Muscle of back (tissue), 13 donors: ENCODE measurements at places on chromosomes 4 and X.

DNA sequence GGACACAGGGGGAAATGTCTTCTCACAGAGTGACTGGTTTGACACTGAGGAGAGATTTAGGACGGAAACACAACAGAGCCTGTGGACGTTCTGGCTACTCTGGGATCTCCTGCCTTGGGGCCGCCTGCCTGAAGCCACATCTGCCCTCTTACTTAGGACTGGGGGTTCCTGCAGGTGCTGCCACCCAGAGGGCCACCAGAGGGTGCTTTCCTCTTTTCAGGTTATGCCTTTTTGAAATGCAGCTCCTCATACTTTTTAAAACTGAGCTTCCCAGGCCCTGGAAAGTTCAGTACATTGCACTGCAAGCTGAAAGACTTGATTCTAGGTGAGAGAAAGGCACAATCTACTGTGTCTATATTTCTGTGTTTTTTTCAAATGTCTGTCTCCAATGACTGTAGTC, 92.2 kb upstream of the PGRMC2 start:
- no peak for DNase-seq

- DNase-seq = no peak
Observed at GRCh38 chr4:130053723-130054122, 957.8 kb downstream of the C4orf33 start.

GRCh38 chrX:129726307-129727111, 12.3 kb upstream of the XPNPEP2 start:
- peak; percentile 41 for DNase-seq

DNA sequence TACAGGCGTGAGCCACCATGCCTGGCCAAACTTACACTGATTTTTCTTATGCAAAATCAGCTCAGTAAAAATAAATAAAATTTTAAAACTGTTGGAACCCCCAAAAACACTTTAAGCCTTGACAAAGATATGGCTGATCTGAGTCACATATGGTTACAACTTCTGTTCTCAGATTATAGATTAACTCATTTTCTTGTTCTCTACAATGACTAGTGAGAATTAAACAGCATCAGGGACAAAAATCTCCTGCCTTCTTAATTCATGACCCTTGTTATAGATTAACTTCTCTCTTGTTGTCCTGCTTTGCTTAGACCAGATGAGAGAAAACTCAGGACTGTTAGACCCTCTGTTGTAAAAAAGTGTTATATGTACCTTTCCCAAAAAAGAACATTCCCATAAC, 24.2 kb upstream of the EXOC1L start:
- no peak for DNase-seq

DNA sequence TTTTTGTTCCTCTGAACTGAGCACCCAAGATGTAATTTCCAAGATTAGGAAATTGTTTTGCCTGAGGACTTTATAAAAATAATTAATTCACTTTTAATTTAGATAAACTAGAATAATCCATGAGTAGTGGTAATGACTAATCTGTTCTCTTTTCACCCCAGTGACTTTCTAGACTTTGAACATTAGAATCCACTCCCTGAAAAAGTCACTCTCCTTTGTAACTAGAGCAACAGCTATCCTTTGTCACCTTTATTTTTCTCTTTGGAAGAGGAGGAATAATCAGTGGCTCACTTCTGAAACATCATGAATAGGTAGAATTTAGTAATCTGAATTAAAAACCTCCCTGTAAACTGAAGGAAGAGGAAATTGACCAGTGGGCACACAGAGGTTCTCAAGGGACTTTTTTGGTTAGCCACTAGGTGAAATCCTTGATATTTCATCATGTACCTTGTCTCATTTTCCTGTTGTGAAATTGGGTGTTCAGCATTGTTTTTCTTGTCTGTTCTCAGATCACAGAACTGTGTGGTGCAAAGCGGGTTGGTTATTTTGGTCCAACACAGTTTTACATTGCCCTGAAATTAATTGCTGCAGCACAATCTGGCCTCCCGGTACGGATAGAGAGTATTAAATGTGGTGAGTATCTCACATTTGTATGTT, 59.4 kb downstream of the REPS2 start:
- DNase-seq = no peak

DNA sequence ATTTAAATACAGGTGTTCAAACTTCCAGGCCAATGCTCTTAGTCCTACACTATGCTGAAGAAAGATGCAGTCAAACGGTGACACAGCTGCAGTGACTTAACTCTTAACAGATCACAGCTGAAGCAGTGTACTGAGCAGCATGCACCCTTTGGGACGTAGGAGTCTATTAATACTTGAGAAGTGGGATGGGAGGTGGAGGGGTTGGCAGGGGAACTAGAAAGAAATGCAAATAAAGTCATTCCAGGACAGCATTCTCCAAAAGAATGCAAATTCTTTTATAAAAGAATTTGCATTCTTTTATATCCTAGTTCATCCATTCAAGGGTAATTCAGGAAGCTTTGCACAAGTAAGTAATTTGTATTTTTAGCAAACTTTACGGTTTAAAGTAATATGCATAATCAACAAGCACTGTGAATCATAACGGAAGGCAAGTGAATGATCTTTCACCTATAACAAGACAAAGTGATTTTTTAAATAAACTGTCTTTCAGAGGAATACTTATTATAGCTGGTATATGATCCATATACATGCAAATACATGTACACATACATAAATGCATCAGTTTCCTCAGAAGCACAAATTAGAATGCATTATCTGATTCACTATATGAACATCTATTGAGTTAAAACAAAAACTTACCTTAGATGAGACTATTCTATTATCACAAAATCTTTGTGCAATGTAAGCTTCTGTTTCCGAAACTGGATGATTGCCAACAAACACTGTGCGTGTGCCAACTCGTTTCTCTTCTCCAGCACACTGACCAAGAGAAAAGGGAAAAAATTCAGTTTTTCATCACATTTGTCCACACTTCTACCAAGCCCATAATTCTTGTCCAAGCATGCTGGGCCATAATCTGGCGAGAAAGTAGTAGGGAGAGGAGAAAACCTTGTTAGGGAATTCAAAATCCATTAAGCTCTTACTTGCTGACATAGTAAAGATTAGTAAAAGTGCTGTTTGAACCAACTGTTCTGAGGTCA, 106.5 kb downstream of the ATP11C start:
- DNase-seq = peak; percentile 61

- no peak for DNase-seq
Observed at GRCh38 chr4:163350672-163351071, 7.0 kb downstream of the NPY5R start.

DNA sequence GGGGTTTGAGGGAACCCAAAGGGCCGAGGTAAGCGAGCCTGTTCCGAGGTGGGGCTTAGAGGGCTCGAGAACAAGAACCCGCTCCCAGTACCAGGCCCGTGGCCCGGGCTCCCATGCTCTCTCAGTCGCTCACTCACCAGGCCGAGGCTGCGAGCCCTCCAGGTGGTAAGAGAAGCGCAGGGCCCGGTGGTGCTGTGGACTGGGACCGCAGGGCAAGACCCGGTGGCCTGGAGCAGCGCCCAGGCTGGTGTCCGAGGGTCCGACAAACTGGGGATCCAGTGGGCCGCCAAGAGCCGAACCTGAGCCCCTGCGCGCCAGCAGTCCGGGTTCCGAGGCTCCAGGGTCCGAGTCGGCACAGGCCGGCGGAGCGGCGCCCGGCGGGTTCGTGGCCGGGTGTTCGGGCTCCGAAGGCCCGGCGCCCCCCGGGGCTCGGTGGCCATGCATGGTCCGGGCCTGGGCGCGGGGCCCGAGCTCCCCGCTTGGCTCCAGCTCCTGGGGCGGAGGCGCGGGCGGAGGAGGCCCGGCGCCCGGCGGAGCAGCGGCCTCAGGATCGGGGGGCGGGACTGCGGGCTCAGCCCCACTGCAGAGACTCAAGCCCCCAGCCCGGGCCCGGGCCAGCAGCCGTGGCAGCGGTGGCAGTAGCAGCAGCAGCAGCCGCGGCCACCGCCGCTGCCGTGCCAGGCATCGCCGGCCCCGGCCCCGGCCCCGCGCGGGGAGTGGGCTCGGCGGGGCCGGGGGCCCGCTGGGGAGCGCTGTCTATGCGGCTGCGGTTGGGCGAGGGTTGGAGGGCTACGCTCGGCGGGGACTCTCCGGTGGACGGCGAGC, 833 bp downstream of the FGD1 start:
- peak; percentile 69 for DNase-seq

DNA sequence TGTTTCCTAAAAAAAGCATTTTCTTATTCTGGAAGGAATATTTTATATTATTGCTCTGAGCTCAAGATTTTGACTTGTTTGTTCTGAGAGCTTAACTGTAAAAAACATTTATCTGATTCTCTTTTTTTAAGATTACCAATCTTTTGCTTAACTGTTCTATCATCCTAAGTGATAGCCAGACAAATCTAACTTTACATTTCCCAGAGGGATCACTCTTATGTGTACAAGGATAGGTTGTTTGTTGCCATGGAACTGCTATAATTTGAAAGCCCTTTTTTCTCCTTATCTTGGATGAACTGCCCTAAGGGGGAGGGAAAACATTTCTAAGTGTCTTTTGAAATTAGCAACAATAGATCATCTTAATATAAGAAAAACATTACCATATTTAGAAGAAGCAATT, 494.7 kb downstream of the TRAM1L1 start:
- peak; percentile 2 for DNase-seq

DNA sequence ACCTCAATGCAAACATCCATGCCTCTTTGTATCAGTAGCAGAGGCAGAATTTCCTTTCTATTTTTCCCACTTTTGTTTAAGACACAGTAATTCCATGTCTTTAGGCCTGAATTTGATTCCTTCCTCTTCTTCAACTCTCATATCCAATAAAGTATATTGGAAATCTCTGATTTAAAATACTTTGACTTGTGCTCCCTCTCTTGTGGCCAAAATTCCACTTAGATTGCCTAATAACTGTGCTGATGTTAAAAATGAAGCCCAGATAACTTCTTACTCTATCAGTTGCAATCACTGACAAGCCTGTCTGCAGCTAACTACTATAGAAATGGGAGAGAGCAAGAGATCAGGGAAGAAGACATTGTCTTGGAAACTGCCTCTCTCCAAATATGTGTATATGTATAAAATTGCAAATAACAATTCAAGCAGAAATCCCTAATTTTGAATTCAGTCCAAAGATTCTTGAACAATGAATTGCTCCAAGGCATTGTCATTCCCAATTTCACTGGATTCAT, 163.5 kb upstream of the SPIN4 start:
- peak; percentile 59 for DNase-seq

DNA sequence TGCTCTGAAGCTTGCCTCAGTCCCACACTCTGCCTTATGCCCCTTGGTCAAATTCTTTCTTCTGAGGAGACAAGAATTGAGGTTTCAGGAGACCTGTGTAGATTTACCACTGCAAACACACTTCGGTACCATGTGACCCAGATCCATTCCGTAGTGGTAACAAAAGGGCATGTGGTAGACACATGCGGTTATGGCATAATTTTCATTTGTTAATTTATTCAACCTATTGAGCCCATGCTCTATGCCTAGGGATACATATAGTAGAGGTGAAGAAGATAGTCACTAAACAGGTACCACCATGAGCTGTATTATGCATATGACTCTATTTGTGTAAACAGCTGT, 190.9 kb downstream of the NDST4 start:
- DNase-seq = no peak

DNA sequence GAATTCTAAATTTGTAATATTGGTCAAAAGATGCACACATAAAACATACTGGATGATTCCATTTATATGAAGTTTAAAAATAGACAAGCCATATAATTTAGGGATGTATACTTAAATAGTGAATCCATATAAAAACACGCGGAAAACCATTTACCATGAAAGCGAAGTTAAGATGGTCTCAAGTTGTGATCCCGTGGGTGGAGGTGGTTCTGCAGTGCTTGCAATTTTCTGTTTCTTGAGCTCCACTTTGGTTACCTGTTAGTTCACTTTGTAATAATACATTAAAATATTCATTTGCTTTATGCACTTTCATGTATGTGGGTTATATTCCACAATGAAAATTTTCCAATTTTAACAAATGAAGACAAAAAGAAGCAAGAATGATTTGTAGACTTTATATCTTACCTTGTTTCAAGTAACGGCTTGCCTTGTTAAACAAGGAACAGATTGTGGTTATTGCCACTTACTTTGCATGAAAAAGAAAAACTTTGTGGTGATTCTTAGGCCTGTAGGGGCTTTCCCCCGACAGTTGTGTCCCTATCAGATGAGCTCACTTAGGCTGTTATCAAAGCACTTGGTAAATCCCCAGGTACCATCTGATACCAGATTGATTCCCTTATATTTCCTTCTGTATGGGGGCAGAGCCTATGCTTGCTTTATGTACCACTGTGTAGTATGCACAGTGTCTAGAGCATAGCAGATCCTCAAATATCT, 12.2 kb downstream of the UCP1 start:
- DNase-seq = no peak

DNA sequence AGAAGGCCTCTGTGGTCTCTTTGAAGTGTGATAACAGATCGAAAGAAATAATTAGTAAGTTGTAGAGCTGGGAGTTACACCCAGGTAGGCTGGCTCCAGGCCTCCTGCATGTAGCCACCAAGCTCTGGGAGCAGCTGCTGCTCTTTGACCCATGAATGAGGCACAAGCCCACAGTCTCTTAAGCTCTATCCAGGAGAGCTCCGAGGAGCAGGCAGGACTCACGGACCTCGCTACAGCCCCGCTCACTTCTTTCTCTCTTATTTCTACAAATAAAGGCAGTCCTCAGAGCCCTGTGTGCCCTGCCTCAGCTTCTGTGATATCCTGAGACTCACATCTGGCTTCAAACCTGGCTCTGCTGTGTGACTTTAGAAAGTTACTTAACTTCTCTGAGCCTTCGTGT, 86.9 kb downstream of the EVC start:
- no peak for DNase-seq

GRCh38 chrX:130413415-130413814, 11.6 kb downstream of the RBMX2 start:
- no peak for DNase-seq

GRCh38 chrX:112979879-112980278, 139.2 kb upstream of the AMOT start:
- no peak for DNase-seq

DNA sequence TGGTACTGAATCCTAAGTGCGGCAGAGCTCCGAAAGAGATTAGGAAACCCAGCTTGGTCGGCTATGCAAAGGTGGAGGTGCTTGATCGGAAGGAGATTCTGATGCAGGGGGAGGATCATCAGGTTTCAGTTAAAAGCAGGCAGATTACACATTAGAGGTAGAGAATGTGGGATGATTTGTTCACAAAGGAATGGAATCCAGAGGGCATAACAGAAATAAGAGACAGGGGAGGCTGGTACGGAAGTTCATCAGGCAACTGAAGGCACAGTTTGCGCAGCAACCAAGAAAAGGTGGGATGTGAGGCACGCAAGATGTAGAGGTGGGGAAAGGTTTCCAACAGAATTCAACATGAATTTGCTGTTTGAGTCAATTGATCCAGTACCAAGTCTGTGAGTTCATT, 424 bp upstream of the ZNF330 start:
- DNase-seq = no peak

DNA sequence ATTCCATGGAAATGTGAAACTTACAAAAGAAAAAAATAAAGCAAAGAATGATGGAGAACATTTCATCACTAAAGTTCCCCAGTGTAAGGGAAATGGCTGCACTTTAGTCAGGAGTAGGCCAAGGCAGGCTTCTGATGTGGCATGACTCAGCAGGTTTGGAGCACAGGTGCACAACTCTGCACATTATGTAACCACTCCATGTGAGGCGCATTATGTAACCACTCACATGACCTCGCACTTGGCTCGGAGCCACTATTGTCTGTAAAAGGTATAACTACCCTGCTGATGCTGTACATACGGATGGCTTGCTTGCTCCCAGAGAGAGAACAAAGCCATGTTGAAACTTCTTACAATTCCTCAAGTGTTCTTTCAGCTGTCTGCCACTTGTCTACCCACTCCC, 727.6 kb downstream of the TRAM1L1 start:
- no peak for DNase-seq

GRCh38 chr4:157700898-157701694, 471.7 kb downstream of the GASK1B start:
- DNase-seq = peak; percentile 19
